Stimulated activated CD8-positive, alpha-beta memory T cell treated with anti-CD3 and anti-CD28 coated beads, Interleukin-12 subunit alpha, Interleukin-12 subunit beta, amount 100 ng/mL, for 1 hour (primary cell): ENCODE measurements at places on chromosomes 16 and 17.
A peak's percentile ranks its signal among the peaks of the same experiment; 100 is the strongest.

DNA sequence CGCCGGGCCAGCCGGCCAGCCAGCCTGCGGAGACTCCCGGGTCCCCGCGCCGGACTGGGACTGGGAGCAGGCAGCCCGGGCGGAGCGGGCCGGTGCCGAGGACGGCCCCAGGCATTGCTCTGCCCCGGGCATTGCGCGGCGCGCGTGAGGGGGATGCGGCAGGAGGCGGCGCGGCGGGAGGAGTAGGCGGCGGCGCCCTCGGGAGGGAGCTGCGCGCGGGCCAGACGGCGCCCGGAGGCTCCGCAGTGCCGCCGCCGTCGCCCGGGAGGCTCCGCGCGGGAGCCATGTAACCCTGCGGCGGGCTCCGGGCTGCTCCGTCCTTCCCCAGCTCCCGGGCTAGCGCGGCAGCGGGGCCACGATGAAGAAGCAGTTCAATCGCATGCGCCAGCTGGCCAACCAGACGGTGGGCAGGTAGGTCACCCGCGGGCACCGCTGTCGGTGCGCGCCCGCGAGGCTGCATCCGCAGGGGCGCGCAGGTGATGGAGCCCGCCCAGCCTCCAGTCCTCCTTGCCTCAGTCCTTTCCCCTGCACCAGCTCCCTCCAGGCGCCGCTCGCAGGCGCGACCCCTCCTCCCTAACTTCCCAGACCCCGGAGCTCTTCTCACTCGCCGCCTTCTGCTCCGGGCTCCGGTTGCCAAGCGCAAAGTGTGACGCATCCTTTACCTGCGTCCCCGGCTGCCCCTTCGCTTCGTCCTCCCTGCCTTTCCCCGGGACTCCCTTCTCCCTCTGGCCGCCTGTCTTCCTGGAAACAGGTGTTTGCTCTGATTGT is at the start of gene ARHGAP44:
Gene ARHGAP44, plus strand, starts transcription at position 18 of the 768 bp plus-strand sequence. Its CDS starts 341 bp downstream, at position 359.
- DNase-seq = no peak

DNA sequence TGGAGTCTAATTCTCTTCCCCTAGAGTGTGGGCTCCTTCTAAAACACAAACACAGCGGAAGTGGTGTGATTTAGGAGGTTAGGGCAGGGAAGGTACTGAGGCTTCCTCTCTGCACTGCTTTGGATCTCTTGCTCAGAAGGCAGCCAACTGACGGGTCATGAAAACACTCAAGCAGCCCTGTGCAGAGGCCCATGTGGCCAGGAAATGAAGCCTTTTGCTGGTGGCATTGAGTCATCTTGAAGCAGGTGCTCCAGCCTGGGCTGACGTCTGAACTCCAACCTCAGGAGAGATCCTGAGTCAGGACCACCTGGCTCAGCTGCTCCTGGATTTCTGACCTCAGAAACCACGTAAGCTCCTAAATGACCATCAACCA is 72.9 kb downstream of the MRM1 start:
- peak; percentile 21 for DNase-seq

- no peak for DNase-seq
Measured at GRCh38 chr17:2178798-2179501, 124.0 kb downstream of the HIC1 start.

DNA sequence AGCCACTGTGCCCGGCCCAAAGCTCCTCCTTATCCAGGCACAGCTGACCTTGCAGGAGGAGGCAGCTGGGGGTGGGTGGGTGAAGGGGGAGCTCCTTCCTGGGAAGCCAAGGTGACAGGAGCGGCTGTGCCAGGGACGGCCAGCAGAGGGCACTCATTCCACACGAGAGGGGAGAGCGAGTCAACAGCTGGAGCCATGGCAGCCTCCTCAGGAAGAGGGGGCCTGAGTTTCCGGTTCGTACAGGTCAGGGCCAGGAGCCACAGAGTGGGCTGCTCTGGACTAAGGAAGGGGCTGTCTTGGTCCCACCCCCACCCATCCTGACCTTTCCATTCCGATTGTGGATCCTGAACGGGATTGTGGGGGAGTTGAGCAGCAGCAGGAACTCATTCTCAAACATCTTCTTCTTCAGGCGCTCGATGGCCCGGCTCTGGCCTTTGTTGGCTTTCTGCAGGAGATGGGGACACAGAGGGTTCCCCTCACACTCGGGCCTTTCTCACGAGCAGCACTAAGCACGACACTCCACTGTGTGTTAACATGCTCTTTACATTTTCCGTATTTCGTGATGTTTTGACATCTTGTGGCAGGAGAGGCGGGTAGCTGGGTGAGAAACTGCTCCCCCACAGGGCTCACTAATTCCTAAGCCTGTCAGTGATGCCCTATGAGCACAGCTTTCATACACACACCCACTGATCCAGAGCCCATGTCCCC is 61.6 kb downstream of the TIMM22 start:
- DNase-seq = peak; percentile 10

DNA sequence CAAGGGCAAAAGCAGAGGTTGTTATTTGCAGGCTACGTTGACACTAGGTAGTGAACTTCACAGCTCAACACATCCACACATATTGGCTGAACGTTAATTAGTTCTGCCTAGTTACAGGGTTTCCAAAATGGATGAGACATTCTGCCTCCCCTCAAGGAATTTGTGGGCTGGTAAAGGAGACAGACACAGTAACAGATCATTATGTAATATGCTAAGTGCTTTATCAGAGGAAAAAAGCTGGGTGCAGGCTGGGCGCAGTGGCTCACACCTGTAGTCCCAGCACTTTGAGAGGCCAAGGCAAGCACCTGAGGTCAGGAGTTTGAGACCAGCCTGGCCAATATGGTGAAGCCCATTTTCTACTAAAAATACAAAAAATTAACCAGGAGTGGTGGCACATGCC is 26.2 kb downstream of the BMERB1 start:
- no peak for DNase-seq

DNA sequence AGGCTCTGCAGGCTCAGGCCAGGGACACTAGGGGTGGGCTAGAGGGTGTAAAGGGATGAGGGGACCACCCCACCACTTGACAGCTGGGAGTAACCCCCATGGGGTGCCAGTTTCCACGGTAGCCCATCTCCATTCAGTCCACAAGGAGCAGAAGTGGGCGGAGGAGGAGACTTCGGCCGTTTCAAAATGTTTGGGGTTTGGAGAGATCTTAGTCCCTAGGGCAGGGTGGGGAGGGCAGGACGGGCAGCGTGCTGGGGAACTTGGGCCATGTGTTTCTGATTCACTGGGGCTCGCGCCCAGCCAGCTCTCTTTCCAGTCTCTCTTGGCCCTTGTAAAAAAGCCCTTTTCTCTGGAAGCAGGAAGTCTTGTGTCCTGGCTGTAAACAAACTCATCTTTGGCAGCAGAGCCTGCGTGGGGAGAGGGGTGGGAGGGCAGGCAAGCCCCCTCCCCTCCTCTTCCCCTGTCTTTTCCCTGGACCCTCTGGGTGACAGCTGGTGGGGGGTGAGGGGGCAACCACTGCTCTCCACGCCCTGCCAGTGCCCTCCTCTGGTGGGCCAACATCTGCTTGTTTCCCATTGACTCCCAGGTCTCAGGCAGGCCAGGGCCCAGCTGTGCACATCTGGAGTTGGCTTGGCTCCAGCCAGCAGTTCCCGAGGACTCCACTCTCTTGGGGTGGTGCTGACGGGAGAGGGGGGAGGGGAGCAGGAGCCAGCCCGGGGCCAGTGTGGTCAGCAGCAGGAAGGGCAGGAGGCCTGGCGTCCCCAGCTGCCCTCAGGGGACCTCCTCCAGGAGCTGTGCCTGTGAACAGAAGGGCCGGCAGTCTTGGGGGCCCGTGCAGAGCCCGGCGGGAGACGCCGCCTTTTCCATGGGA is 8.1 kb downstream of the CYGB start:
- DNase-seq = no peak

DNA sequence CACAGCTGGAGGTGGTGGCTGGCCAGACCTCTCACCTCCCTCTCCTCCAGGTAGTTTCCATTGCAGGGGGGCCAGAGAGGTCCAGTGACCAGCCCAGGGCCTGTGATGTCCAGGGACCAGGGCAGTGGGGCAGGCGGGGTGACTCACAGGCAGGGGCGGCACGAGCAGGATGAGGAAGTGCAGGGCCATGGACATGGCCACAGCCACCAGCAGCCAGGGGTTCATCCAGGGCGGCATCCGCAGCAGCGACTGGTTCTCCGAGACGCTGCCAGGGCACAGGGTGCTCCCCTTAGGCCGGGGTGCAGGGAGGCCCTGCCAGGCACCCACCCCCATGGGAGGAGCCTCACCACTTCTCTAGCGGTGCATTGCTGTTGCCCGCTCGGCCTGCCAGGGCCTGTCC is 12.9 kb upstream of the P2RX1 start:
- DNase-seq = no peak

- DNase-seq = no peak
Measured at GRCh38 chr16:25372716-25373115, 115.1 kb upstream of the ZKSCAN2 start.

DNA sequence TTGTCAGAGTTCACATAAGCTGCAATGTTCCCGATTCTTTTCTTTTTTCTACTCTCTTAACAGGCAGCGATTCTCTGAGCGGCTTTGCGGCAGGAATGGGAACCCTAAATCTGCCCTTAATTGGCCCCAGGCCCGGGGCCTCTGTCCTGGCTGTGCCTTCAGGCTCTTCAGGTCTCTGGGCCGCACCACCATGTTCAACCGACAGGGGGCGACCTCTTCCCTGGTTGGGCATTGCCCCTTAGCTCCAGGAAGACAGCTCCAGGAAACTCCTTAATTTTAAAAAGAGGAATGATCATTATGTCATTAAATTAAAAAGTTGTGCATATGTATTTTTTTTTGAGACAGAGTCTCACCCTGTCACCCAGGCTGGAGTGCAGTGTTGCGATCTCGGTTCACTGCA is 20.3 kb downstream of the CACNG5 start:
- DNase-seq = no peak

- no peak for DNase-seq
Measured at GRCh38 chr17:64304551-64304950, 41.5 kb upstream of the TEX2 start.

- no peak for DNase-seq
Measured at GRCh38 chr16:83105279-83106077, 478.7 kb downstream of the CDH13 start.

- DNase-seq = no peak
Measured at GRCh38 chr16:2437032-2437790, 8.0 kb downstream of the CCNF start.

- DNase-seq = no peak
Measured at GRCh38 chr16:86427433-86427851, 82.9 kb upstream of the FOXF1 start.

GRCh38 chr17:81819708-81820107 is 13.4 kb downstream of the MCRIP1 start:
- DNase-seq = no peak

DNA sequence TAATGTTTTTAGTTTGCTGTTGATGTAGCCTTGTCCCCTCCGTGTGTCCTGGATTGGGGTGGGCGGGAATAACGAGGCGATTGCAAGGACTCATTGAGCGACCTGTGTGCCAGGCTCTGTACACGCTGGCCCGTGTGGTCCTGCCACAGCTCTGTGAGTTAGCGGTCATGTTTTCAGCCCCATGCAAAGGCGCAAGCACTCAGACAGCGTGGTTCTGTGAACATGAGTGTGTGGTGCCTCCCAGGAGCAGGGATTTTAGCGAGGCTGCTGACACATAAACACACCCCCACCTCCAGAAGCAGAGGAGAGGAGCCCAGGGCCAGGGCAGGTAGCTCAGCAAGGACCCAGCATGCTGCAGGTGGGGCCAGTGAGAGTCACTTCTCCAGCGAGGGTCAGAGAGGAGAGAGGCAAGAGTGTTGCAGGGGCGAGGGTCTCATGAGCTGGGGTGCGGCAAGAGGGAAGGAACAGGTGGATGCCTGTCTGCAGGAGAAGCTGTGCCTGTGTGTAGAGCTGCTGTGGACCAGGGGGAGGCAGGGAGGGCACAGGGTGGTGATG is 115.3 kb downstream of the OR1D5 start:
- DNase-seq = no peak

- DNase-seq = no peak
Measured at GRCh38 chr17:6508519-6509030, 47.8 kb downstream of the PITPNM3 start.

DNA sequence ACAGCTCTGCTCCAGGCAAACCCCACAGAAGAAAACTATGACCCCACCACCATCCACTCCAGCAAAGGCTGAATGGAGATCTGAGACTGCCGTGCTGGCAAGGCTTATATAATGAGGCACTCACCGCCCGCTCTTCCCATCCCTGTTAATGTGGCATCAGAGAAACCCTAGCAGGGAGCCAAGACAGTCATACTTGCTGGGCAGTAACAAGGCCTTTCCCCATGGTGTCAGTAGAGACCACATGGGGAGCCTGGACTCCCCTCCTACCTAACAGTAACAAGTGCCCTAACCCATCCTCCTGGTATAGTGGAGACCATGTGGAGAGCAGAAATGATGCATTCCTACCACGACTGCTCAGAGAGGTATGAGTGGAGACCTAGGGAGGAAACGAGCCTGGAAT is 235.2 kb downstream of the C16orf78 start:
- no peak for DNase-seq

GRCh38 chr16:19227643-19228042 is 57.9 kb upstream of the CLEC19A start:
- DNase-seq = no peak

GRCh38 chr17:57151798-57152197 is 66.8 kb downstream of the AKAP1 start:
- DNase-seq = no peak

DNA sequence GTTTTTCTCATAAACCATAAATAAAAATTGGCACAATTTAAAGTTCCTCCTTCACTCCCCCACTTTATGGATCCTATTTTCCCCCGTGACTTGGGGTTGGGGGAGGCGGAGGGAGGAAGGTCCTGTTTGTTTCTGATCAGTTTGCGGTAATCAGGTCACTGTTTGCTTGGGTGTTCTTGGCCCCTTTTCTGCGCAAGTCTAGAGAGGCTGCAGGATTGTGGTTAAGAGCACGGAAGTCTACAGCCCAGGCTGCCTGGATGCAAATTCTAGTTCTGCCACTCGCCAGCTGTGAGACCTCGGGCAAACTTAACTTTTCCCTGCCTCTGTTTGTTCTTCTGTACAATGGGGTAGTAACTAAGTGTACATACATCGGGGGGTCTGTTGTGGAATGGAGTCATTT is 12.1 kb downstream of the ATP2C2 start:
- no peak for DNase-seq

DNA sequence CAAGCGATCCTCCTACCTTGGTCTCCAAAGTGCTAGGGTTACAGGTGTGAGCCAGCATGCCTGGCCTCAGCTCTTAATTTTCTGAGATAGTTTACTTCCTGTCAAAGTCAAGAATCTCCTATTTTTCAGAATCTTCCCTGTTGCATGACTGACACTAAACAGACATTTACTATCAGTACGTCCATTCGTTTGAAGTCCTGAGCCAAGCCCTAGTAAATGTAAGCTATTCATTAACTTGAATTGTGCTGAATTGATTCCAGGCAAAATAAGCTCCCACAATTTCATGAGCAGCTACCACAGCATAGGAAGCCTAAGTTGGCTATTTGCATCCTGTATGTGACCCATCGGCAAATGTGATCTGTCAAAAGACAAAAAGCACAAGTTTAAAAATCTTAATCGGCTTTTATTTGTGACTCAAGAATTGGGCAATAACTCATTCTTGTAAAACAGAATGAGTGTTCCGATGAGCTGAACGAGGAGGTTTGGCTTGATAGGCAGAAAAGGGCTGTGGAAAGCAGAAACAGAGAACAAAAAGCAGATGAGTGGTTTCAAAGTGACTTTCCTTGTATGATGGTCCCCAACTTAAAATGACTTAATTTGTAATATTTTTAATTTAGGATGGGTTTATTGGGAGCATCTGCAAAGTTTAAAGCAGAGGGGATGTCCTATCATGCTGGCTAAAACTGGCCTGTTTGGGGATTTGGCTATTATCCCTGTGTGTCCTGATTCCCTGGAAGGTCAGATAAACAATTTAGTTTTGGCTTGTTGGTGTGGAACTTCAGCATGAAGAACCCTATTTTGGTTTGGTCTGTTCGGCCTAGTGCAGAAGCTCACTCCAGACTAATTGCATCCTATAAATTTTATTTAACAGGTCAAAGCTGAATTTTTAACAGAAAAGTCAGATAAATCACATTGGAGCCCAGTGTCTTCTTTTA is 14.2 kb downstream of the RNF112 start:
- DNase-seq = no peak
